Esophagus mucosa (tissue), 1 donor: ENCODE measurements at places on chromosomes 3 and 15. TPM values are rescaled to one million over a fixed set of nuclear protein-coding genes. Genes with fewer than 3 reads are reported as not detected.

The PLA1A gene
- 0.92 TPM for total RNA-seq

The ATP13A4 gene
- total RNA-seq, result 20.5 TPM

The PLA2G4E gene
- 18.1 TPM for total RNA-seq

The ZMYND10 gene
- total RNA-seq, result 0.64 TPM

The PRKAR2A gene
- total RNA-seq, result 46.3 TPM

The HHATL gene
- total RNA-seq, result not detected

The RAD54L2 gene
- total RNA-seq, result 9.5 TPM

The TM4SF1 gene
- total RNA-seq, result 125 TPM

The SLC12A8 gene
- 7.7 TPM for total RNA-seq

The GHRL gene
- 0.76 TPM for total RNA-seq

The RPS17 gene
- total RNA-seq, result 2,071 TPM

The KIF7 gene
- 0.60 TPM for total RNA-seq

The LIPC gene
- total RNA-seq, result not detected

The ISLR gene
- total RNA-seq, result 2.2 TPM

The SUCNR1 gene
- total RNA-seq, result not detected

The CACNA2D2 gene
- 0.08 TPM for total RNA-seq

The ACAA1 gene
- total RNA-seq, result 72.7 TPM

The MRPS22 gene
- total RNA-seq, result 51.1 TPM
